ENCODE measurements at places on chromosomes 4 and X. TPM values are rescaled to one million over a fixed set of nuclear protein-coding genes. Genes with fewer than 3 reads are reported as not detected.

DNA sequence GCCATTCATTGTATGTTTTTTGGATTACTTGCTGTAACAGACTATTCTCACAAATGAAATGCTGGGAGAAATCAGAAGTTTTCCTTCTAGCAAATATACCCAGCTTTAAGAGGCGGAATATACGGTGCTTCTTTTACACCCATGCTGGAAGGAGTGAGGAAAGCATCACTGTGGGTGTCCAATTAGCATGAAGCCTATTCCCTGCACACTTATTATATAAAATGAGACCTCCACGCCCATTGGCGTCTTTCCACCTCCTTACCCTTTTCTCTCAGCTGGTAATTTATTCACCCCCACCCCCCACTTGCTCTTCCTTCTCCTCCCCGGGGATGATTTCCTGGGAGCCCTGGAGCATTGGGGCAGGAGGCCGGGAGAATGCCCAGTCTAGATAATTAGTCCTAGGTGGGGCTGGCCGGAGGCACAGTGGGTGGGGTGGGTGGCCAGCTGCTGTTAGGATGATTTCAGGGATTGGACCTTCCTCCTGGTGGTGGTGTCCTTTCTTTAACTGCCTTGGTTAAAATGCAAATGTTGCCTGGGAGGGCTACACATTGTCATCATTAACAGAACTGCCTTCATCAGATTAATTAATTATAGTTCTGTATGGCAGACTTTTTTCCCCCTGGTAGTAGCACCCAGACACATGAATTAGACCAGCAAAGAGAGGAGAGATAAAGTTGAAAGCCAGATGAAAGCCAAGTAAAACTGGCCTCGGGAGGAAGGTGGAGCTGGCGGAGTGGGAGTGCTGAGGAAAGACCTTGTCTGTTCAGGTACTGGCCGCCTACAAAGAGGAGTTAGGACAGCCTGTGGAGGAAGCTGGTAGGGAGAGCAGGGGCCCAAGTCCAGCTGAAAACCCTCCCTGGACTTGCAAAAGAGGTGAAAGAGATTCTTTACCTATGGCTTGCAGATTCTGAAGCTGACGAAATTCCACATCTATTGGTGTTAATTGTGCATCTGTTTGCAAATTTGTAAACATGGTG is 11.4 kb downstream of the SHROOM2 start:
- DNase-seq = no peak

Gene SLC34A2
- total RNA-seq = not detected

- no peak for DNase-seq
These were observed 286.0 kb upstream of the RASGEF1B start for GRCh38 chr4:81757691-81758090.

DNA sequence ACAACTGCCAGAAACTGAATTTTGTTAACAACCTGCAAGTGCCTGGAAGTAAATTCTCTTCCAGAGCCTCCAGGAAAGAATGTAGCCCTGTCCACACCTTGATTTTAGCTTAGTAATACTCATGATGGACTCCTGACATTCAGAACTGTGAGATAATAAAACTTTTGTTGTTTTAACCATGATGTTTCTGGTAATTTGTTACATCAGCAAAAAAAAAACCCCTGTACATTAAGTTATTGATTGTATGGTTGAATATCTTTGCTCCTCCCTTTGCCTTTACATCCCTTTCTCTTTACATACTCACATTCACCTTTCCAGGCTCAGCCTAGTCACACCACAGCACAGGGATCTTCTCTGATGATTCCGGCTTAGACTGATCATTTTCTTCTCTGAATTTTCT is 881.8 kb upstream of the GRID2 start:
- DNase-seq = no peak

DNA sequence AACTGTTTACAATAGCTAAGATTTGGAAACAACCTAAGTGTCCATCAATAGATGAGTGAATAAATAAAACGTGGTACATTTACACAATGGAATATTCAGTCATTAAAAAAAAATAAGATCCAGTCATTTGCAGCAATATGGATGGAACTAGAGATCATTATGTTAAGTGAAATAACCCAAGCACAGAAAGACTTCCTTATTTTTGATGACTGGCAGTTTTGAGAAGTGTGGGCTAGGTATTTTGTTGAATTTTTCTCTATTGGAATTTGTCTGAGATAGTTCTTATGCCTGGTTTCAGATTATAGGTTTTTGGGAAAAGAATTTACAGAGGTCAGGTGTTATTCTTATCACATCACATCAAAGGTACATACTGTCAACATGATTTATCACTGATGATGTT is 293.8 kb upstream of the ARSJ start:
- no peak for DNase-seq

Gene GAGE13
- not detected for total RNA-seq

DNA sequence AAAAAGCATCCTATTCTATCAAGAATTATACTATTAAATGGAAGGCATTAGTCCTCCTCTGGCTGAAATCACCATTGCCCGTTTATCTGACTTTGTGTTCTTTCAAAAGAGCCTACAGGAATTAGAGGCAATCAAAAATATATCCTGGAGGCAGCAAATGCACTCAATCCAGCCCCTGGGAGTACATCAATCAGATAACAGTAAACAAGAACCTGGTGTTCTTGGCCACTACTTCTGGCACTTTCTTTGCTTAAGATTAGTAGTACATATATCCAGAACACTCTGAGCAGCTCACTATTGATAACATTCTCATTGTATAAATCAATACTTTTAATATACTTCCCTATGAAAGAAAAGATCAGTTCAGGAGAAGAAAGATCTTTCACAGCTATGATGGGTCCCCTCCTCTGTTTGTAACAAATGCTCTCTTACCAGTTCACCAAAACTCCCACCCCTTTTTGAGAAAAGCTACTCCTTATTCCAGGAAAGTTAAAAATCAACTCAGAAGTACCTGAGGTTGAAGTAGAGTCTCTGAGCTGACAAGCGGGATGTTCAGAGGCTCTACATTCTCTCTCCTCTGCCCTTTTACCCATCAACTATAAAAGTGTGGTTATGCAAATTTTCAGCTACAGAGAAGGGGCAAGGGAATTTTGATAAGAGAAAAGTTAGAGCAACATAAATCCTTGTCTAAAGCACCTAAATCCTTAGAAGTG is 176.0 kb downstream of the COX18 start:
- DNase-seq = no peak

DNA sequence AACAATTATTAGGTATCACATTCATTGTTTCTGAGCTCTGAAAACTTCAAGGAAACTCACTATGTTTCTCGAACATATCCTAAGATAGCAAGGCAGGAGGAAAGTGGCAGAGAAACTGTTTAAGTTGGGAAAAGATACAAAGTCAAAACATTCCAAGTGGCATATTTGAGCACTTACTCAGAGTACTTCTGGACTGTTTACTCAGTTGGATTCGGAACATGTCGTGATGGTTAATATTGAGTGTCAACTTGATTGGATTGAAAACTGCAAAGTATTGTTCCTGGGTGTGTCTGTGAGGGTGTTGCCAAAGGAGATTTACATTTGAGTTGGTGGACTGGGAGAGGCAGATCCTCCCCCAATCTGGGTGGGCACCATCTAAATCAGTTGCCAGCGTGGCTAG is 298.3 kb downstream of the IL1RAPL2 start:
- DNase-seq = no peak

GRCh38 chrX:2696698-2697215 is 5.7 kb downstream of the CD99 start:
- DNase-seq = no peak

Gene UGT2B11
- not detected for total RNA-seq

DNA sequence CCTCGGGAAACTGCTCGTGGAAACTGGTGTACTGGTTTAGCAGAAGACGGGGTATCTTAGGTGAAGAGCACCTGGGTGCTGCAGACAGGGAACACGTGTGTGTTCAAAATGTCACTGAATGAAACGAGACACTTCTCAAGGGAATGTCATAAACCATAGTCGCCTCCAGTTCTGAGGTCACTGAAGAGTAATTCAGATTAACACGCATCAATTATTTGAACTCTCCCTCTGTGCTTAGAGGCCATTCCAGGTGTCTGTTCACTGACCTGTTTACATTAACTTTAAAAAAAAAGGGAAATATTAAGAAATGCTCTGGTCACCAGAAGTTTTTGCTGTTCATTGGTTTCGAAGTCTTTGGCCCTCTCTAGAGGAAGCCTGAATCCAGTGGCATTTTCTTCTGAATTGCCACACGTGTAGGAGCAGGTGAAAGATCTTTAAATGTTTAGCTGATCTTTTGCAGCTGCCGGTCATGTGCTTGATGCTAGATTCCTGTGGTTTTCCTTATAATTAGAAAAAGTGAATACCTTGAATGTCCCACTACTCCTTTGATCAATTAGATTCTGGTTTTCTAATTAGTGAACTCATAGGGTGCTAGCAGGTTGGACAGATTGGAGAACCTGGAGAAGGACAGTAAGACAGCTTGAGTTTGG is 330.5 kb downstream of the ARHGAP10 start:
- DNase-seq = no peak

Gene RBM47
- 7.1 TPM for total RNA-seq
